Effector memory CD8-positive, alpha-beta T cell (primary cell): ENCODE measurements at places on chromosomes 12 and 14.
A peak's percentile ranks its signal among the peaks of the same experiment; 100 is the strongest.

GRCh38 chr12:76030341-76031080 lies 1.1 kb downstream of the PHLDA1 start:
- DNase-seq = peak; percentile 60

- peak; percentile 65 for DNase-seq
These were observed 1.3 kb downstream of the GPR65 start for GRCh38 chr14:88005978-88006851.

GRCh38 chr14:36509069-36509917 lies 10.7 kb downstream of the NKX2-1 start:
- DNase-seq = no peak

GRCh38 chr14:73755434-73756014 lies 41.3 kb upstream of the PNMA1 start:
- DNase-seq = no peak

- DNase-seq = no peak
These were observed 7.4 kb downstream of the WNT1 start for GRCh38 chr12:48985475-48985897.

GRCh38 chr12:124379379-124379937 lies 84.6 kb downstream of the RFLNA start:
- no peak for DNase-seq

GRCh38 chr14:23066368-23066767 lies 9.0 kb upstream of the CDH24 start:
- no peak for DNase-seq

DNA sequence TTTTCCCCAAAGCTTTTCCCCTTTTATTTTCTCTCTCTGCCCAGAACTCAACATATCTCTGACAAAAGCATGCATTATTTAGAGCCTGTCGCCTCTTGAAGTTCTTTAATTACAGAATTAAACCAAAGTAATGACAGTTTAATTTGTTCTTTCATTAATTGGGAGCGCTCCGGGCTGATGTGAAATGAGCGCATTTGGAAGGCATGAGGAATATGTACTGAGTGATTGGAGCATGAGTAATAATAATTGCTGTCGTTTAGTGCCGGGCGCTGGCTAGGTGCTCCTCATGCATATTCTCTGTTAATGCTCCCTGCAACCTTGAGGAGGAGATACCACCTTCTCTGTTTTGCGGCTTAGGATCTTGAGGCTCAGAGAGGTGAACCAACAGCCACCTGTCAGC lies 120.5 kb downstream of the SLC25A47 start:
- DNase-seq = no peak

DNA sequence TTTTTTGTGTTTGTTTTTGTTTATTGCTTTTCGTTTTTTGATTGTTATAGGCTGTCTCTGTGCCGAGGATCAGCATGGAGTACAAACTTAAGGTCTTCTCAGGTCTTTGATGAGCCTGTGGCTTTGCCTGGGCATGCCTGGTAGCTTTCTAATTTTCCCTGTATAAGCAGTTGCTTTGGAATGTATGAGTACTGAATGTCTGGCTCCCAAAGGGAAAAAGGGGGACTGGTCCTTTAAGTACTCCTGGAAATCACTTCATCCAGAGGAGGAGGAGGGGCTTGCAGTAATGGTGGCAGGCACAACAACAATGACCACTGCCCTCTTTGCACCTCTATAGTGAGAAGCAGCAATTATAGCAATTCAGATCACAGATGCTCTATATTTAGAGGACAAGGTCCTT lies 67.6 kb upstream of the TTC7B start:
- no peak for DNase-seq

DNA sequence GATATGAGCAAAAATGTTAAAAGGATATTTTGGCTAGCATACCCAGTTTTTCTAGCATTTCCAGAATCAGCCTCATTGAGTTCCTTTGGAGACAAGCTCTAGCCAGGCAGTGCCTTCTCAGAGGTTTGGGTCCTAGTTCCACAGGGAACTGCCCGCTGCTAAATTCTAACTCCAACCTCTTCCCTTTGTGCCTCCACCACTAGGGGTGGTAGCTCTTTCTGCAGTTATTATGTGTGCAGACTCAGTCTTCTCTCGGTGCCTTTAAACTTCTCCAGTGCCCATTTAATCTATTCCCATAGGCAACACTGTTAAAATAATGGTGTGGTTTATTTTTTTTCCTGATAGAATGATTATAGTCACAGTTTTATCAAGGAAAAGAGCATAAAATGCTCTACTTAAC lies 21.5 kb upstream of the SLC25A3 start:
- no peak for DNase-seq

DNA sequence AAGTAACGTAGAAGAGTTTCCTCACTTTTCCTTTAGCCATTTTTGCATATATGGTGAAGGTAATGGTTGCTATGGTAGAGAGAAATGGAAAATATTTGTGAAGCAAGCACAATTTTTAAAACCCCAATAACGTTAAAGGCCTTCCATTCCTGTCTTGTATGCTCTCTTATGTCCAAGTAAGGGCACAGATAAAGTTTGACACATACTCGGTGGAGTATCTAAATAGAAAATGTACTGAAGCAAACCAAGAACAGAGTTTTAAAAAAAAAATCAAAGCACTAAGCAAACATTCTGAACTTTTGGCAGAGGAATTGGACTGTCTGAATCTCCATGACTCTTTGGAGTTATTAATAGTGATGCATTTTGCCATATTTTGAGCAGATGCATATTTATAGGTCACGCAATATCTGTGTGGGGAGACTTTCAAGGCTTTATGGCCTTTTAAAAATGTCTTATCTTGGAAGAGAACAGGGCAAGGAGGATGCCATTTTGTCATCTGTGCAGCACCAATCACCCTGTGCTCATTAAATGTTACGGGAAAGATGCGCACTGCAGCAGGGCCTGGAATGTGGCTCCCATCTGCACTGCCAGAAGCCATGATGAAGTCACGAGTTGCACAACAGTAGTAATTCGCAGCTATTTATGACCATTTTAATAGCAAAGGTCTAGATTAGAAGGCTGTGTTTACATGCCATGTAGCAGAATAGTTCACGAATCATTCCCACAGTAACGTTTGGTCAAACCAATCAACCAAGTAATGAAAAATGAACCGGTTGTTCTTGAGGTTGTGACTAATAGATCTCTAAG lies 23.3 kb upstream of the AMIGO2 start:
- DNase-seq = no peak

DNA sequence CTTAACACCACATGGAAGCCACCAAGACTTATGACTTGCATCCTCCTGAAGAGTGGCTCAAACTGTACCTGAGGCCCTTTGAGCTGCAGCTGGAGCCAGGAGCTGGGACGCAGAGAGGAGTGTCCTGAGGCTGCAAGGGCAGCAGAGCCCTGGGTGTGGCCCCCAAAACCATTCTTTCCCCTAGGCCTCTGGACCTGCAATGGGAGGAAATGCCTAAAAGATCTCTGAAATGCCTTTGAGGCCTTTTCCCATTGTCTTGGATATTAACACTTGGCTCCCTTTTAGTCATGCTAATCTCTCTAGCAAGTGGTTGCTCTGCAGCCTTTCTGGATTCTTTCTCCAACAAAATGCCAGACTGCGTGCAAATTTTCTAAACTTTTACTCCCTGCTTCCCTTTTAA lies 156.1 kb downstream of the SLC38A4 start:
- no peak for DNase-seq

DNA sequence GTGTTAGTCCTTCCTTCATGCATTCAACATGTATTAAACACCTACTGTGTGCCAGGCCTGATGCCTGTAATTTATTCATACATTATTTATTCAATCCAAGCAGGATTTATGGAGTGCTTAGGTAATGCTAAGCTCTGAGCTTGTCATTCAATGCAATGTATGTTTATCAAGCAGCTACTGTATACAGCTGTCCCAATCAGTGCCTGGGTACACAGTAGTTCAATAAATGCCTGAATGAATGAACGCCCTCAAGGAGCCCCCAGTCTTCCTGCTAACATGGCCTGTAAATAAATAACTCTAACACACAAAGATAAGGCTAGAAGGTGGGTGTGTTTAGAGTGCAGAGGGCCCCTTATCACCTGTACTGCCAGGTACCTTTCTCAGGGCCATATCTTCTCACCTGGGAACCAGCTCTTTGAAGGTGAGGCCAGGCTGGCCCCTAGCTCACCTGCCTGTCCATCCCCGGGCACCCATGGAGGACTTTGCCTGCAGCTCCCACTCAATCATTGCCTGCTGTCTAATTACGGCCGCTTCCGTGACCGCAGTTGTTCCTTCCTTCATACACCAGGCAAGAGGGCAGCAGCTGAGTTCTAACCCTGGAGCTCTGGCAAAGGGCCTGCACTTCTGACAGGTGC lies 20.0 kb upstream of the KDM2B start:
- no peak for DNase-seq

- DNase-seq = no peak
These were observed 154.2 kb downstream of the PLCZ1 start for GRCh38 chr12:18583655-18584054.

DNA sequence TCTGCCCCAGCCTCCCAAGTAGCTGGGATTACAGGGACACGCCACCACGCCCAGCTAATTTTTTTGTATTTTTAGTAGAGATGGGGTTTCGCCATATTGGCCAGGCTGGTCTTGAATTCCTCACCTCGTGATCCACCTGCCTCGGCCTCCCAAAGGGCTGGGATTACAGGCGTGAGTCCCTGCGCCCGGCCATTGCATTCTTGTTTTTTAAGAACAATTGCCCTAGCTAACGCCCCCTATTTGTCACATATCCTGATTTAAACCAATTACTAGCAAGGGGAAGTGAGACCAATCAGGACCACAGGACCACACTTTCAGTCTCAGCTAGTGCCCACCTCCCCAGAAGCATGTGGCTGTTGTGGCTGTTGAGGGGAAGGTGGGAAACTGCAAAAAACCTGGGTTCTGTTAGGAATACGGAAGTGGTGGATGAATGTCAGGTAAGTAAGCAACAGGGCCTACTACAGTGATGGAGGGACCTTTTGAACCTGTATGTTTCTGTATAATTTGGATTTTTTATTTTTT lies 37.8 kb upstream of the NFYB start:
- DNase-seq = no peak

DNA sequence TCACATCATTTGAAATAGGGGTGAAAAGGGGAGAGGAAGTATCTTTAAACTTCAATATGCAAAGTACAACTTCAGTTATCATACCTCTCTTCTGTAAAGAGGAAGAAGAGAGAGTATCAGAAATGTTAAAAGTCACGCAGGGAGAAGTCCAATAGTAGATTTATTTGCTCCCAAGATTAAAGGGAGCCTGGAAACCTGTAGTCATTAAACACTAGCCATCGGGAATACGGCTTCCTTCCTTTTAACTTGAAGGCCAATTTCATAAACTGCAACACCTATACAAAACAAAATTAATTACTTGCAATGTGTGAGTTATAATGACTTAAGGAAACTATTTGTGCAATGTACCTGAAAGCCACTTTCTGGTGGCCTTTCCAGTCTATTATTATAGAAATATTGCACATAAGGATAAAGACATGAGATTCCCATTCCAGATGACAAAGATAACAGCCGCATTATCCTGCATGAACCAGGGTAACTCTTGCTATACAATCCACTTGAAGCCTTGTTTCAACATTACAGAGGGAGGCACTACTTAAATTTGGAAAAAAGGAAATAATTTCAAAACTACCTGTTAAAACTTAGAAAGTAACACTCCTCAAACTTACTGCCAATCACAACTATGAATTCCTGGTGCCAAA lies 4.6 kb downstream of the BTG1 start:
- DNase-seq = no peak

DNA sequence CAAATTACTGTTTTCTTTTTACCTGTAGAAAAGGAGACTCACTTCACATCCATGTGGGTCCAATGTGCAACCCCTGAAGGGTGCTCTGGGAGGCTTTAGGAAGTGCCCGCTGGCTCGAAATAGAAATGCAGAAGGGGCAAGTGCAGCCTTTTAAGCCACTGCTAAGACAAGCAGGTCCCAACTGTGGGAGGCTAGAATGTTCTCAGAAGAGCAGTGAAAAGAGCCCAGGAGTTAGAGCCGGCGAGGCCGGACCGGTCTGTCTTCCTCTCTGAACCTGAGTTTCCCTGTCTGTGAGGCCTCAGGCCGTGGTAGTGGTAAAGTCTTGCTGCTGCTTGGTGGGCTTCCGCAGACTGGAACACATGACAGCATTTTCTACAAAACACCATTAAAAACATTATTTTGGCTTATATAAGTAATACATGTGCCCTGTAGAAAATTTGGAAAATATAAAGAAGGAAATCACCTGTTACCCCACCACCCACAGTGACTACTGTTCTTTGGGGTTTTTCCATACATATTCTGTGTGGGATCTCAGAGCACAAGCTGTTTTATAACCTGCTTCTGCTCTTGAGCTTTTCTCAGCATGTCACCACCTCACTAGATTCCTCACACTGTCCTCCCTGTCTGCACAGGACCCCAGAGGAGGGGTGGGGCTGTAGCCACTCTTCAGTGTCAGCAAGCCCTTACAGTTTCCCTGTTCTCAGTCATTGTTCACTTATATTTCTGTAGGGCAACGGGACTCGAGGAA lies 6.0 kb downstream of the CKB start:
- no peak for DNase-seq

DNA sequence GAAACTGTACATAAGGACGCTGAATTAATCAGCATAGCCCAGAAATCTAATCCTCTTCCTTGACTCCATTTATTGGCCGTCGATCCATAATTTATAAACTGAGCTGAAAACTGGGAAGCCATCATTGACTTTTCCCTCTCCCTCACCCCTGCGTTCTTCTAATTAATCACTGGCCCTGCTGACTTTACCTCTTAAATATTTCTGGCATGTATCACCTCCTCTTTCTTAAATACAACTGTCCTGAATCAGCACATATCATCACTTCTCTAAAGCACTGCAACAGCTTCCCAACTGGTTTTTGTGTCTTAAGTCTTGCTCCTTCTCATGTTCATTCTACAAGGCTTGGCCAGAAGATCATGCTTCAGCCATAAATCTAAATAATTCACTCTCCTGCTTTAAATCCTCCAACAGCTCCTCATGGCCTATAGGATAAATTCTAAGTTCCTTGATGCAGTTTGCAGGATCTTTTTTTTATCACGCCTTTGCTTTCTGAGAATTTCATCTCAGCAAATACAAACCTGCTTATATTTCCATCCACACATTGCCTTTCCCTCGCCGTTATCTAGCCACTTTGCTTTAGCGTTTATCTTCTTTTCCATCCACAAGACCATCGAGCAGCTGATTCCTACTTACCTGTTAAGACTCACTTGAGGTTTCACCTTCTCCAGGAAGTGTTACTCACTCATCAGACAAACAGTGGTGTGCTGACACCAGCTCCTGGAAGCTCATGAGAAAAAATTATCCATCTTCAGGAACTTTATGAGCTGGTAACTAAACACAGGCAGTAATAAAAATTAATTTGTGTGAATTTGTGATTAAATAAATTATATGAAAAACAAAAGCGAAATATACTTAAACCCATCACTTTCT lies 295.6 kb upstream of the FLRT2 start:
- DNase-seq = no peak

DNA sequence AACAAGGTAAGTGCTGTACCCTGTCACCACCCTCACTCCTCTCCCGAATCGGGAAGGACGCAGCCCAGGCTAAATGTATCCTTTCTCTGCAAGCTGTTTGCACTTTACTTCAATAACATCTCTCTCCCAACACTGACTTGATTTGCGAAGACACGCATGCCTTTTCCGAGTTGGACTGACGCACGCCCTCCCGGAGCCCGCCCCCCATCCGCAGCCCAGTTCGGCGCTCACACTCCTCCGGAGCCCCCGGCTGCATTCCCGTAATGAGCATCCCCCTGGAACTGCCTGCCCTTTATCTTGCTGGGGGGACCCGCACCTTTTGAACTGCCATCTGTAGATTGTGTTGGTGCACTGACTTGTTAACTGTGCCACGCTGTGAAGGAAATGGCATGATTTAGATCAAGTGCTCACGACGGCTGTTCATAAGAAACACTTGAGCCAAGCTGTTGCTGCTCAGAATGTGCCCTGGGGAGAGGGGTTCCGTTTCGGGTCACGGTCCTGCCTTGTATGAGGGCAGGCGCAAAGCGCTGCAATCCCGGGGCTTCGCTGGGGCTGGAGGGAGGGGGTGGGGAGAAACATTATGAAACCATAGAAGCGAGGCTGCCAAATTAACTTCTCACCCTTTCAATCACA lies 176.6 kb upstream of the CDKN3 start:
- DNase-seq = no peak
